Activated T-helper 1 cell treated with anti-CD3 and anti-CD28 coated beads, Interleukin-2, amount 50 U/mL, for 16 hours (primary cell): ENCODE measurements at places on chromosomes 12 and 14.

- no peak for DNase-seq
These were observed 39.5 kb downstream of the PPM1H start for GRCh38 chr12:62895351-62895877.

DNA sequence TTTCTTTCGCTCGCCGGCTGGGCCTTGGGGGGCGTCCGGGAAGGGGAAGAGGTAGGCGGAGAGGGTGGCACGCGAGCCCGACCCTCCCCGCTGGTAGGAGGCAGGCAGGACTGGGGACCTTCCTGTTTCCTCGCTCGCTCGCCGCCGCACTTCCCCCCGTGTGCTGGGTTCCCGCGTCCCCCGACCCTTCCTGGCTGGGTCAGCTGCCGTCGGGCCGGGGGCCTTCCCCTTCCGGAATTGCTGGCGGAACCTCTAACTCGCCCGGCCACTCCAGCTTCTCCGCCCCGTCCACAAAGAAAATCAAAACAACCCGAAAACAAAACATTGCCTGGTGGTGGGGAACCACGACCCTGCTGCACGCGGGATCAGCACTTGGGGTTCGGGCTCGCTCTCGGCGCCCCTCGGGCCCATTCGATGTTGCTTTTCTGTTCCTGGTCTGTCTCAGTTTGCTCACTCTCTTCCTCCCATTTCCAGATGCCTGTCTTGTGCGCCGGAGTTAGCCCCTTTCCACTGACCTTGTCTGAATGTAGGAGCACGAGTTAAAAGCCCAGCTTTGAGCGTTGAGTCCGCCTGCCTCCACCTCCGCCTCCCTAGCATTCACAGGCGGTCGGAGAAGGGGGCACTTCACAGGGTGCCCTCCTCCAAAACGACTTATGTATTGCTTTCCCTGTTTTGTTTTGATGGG is 581 bp downstream of the PAPOLA start:
- DNase-seq = peak; percentile 2

- no peak for DNase-seq
These were observed 64.0 kb upstream of the ATF1 start for GRCh38 chr12:50699940-50700339.

DNA sequence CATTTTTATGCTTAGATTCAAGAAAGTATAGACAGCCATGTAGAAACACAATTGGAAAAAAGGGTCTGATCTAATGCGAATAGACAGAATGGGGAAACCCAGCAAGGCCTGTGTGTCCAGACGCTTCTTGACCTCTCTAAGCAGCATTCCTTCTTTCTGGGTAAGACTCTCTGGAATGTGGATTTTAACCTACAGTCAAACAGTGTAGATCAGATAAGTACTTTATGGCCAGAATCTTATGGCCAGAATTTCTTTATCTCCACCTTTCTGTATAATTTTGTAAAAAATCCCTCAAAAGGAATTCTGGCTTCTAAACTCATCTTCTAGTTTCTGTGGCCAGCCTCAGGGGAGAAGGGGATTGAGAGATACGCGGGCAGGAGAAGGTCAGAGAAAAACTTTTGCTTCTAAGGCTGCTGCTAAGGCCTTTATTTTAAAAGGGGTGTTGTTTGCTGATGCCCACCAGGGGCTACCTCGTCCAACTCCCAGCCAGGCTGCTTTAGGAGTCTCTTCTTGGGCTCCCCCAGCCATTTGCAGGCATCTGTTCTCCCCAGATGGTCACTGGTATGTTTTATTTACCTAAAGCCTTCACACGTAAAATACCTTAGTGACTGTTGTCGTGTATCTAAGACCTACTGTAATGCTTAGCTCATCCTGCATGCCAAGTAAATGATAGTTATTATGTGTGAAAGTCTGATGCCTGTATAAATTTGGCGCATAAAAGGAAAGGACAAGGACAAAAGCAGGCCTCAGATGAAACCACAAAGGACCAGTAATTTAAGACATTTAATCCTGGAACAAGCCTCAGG is 68.4 kb downstream of the ANO6 start:
- DNase-seq = no peak

- no peak for DNase-seq
These were observed 13.1 kb downstream of the KRT85 start for GRCh38 chr12:52354200-52354599.

- no peak for DNase-seq
These were observed 332.6 kb upstream of the SYT1 start for GRCh38 chr12:78531831-78532458.

GRCh38 chr14:61140271-61140670 is 140.9 kb downstream of the TMEM30B start:
- DNase-seq = no peak

GRCh38 chr14:59695198-59695597 is 118.6 kb upstream of the CCDC175 start:
- DNase-seq = no peak

DNA sequence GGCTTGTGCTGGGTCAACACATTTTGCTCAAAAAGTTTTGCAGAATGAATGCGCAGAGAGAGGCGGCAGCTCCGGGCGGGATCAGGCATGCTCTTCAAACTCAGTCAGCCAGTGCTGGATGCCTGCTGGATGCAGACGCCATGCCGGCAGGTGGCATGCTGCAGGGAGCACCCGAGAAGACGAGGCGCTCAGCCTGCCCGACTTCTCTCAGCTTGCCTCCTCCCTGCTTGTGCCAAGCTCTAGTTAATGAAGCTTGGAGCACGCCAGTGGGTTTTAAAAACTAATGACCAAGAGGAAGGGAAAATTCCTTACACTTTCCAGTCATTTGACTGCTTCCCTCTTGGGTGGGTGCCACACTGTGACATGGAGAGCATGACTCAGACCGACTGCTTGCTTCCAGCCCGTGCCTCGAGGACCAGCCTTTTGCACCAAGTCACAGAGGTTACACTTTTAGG is 39.8 kb downstream of the SLC24A4 start:
- DNase-seq = no peak

- DNase-seq = no peak
These were observed 38.0 kb upstream of the PPFIA2 start for GRCh38 chr12:81797100-81797499.

- peak; percentile 2 for DNase-seq
These were observed 141.9 kb downstream of the KIF26A start for GRCh38 chr14:104280085-104280901.

DNA sequence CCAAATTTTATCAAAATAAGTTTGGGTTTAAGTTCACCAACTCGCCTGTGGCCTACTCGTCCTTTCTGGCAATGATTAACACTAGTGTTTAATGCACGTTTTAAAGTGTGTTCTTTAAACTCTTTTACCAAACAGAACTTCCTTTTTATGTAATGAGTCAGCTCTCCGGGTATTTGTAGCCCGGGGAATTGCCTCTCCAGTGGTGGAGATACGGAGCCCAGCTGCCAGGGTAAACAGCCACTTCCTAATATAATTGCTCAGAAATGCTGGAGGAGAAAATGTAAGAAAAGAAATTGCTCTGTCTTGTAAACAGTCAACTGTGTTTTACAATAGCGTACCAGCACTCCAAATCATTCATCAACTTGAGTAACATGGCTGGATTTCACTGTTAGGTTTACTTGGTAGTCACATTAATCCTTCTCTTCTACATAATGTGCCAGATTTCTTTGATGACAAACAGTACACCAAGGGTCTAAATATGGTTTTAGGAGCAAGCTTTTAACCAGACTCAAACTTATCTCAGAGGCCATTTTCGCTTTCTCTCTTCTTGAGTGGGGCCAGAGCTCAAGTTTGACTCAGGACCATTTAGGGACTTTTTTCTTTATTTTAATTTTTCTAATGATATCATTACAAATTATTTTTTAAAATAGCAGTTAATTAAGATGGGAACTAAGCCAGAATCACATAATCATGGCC is 101.2 kb upstream of the SLC38A2 start:
- no peak for DNase-seq
